ENCODE measurements at places on chromosomes 3 and 15.

DNA sequence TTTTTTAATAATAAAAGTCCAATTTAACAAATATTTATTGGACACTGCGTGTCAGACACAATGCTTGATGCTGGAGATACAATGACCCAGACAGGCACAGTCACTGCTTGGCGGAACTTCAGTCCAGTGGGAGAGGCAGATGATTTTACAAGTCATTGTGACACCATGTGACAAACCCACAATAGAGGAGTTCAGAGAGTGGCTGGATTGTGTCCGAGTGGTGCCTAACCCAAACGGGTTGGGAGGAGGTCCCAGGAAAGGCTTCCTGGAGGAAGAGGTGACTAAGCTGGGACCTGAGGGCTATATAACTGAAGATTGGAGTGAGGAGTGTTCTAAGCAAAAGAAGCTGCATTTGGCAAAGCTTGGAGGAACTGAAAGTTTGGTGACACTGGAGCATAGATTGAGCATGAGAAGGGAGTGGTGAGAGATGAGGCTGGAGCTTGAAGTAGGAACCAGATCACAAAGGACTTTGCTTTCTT is 41.4 kb downstream of the CRTC3 start:
- no peak overlapping the region for H3K27ac ChIP-seq
- no peak for DNase-seq
- no peaks in the 10 kb centered on the region for H3K27me3 ChIP-seq
- H3K4me3 ChIP-seq, result no peak overlapping the region
- no peaks in the 10 kb centered on the region for H3K4me1 ChIP-seq

- peak overlapping the region; percentile 71 for H3K27ac ChIP-seq
- no peak for DNase-seq
- H3K4me3 ChIP-seq, result peak overlapping the region; percentile 44
- no peaks in the 10 kb centered on the region for H3K27me3 ChIP-seq
Measured at GRCh38 chr15:65337436-65338070, 33.1 kb downstream of the RNU5B-1 start.

DNA sequence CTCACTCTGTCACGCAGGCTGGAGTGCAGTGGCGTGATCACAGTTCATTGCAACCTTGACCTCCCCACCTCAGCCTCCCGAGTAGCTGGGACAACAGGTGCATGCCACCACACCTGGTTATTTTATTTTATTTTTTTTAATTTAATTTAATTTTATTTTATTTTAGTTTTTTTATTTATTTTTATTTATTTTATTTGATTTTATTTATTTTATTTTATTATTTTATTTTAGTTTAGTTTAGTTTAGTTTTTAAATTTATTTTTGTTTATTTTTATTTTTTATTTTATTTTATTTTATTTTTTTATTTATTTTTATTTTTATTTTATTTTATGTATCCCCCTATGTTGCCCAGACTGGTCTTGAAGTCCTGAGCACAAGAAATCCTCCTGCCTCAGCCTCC is 202.3 kb upstream of the SLCO3A1 start:
- no peak overlapping the region for H3K27ac ChIP-seq
- H3K27me3 ChIP-seq, result no peaks in the 10 kb centered on the region
- no peaks in the 10 kb centered on the region for H3K36me3 ChIP-seq
- no peak overlapping the region for H3K4me3 ChIP-seq
- DNase-seq, result no peak
- H3K4me1 ChIP-seq, result peaks cover 4% of the 10 kb centered on the region

GRCh38 chr3:64242435-64242834 is 17.2 kb upstream of the PRICKLE2 start:
- no peaks in the 10 kb centered on the region for H3K27me3 ChIP-seq
- H3K27ac ChIP-seq, result no peak overlapping the region
- peaks cover 14% of the 10 kb centered on the region for H3K4me1 ChIP-seq
- H3K4me3 ChIP-seq, result no peak overlapping the region
- H3K36me3 ChIP-seq, result peaks cover 2% of the 10 kb centered on the region
- DNase-seq, result no peak

- H3K4me3 ChIP-seq, result no peak overlapping the region
- H3K27me3 ChIP-seq, result no peaks in the 10 kb centered on the region
- no peaks in the 10 kb centered on the region for H3K4me1 ChIP-seq
- H3K36me3 ChIP-seq, result no peaks in the 10 kb centered on the region
Measured at GRCh38 chr3:164377466-164377865, 700.8 kb downstream of the SI start.

DNA sequence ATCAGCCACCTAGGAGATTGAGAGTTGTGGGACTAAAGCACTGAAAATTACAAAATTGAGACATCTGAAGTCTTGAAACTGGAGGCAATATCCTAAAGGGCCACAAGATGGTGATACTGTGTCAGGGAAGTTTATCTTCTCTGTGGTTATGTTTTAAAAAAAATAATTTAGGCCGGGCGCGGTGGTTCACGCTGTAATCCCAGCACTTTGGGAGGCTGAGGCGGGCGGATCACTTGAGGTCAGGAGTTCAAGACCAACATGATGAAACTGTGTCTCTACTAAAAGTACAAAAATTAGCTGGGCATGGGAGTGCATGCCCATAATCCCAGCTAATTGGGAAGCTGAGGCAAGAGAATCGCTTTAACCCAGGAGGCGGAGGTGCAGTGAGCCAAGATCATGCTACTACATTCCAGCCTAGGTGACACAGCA is 17.9 kb upstream of the NIT2 start:
- DNase-seq, result peak; percentile 31
- H3K36me3 ChIP-seq, result peaks cover 5% of the 10 kb centered on the region
- H3K4me3 ChIP-seq, result no peak overlapping the region
- peaks cover 11% of the 10 kb centered on the region for H3K4me1 ChIP-seq
- H3K27me3 ChIP-seq, result no peaks in the 10 kb centered on the region
- H3K27ac ChIP-seq, result peak overlapping the region; percentile 12

DNA sequence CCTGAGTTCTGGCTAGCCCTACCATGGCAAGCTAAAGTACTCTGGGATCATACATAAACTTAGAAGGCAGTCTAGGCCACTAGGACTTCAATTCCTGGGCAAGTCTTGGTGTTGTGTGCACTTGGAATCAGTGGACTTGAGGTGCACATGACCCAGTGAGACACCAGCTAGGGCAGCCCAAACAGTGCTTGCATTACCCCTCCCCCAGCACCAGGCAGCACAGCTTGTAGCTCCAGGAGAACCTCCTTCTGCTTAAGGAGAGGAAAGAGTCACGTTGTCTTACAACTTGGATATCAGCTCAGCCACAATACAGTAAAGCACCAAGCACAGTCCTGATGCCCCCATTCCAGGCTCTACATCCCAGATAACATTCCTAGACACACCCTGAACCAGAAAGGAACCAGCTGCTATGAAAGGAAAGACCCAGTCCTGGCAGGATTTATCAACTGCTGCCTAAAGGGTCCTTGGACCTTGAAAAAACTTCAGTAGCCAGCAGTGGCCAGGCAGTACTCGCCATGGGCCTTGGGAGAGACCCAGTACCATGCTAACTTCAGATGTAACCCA is 57.2 kb downstream of the MYO9A start:
- no peak overlapping the region for H3K27ac ChIP-seq
- no peak overlapping the region for H3K4me3 ChIP-seq
- no peak for DNase-seq
- H3K36me3 ChIP-seq, result peaks cover 8% of the 10 kb centered on the region
- no peaks in the 10 kb centered on the region for H3K27me3 ChIP-seq
- peaks cover 25% of the 10 kb centered on the region for H3K4me1 ChIP-seq

DNA sequence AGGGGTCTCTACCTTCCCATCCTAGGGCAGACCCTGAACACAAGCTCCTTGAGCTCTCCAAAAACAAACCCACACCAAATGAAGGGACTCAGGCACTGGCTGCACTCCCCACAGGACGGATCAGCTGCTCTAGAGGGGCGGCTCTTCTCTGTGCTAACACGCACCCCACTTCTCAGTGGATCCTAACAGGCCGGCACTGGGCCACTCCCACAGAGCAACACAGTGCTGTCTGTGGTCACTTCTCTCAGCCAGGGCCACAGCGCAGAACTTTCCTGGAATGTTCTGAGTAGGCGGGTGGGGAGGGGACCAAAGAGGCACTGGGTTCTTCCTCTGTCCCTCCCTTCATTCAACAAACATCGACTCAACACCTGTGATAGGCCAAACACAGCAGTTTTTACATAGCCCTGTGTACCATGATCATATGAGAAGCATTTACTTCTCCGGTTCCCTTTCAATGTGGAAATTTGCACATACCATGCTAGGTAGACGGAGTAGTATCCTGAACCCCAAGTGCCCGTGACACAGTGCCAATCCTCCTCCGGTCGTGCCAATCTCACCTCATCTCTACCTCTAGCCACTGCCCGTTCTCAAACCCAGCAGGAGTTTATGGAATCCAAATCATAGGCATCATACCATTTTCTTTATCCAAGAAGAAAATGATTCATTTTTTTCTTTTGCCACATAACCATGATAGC is 98.1 kb downstream of the LRIG1 start:
- H3K27me3 ChIP-seq, result peaks cover 5% of the 10 kb centered on the region
- DNase-seq, result no peak
- peak overlapping the region; percentile 49 for H3K4me3 ChIP-seq

GRCh38 chr3:152236716-152237115 is 32.0 kb upstream of the MBNL1 start:
- DNase-seq, result no peak
- no peak overlapping the region for H3K27ac ChIP-seq
- H3K36me3 ChIP-seq, result no peaks in the 10 kb centered on the region
- H3K4me1 ChIP-seq, result peaks cover 4% of the 10 kb centered on the region
- no peak overlapping the region for H3K4me3 ChIP-seq
- no peaks in the 10 kb centered on the region for H3K27me3 ChIP-seq

- H3K4me1 ChIP-seq, result no peaks in the 10 kb centered on the region
- H3K4me3 ChIP-seq, result no peak overlapping the region
- H3K27ac ChIP-seq, result no peak overlapping the region
- no peaks in the 10 kb centered on the region for H3K27me3 ChIP-seq
- H3K36me3 ChIP-seq, result no peaks in the 10 kb centered on the region
Measured at GRCh38 chr3:191123946-191124345, 75.1 kb upstream of the OSTN start.

GRCh38 chr3:31828007-31828406 is 153.1 kb downstream of the OSBPL10 start:
- H3K4me3 ChIP-seq, result no peak overlapping the region
- no peaks in the 10 kb centered on the region for H3K36me3 ChIP-seq
- H3K27ac ChIP-seq, result no peak overlapping the region
- DNase-seq, result no peak
- H3K4me1 ChIP-seq, result no peaks in the 10 kb centered on the region
- H3K27me3 ChIP-seq, result no peaks in the 10 kb centered on the region

- H3K27ac ChIP-seq, result no peak overlapping the region
- DNase-seq, result no peak
- peaks cover 13% of the 10 kb centered on the region for H3K4me1 ChIP-seq
- peaks cover 13% of the 10 kb centered on the region for H3K36me3 ChIP-seq
Measured at GRCh38 chr15:84638103-84638502, 16.0 kb downstream of the WDR73 start.

GRCh38 chr3:4491855-4492207 is 1.3 kb upstream of the ITPR1 start:
- no peak overlapping the region for H3K27ac ChIP-seq
- no peak for DNase-seq
- peaks cover 81% of the 10 kb centered on the region for H3K27me3 ChIP-seq
- no peaks in the 10 kb centered on the region for H3K36me3 ChIP-seq
- peak overlapping the region; percentile 97 for H3K4me3 ChIP-seq

DNA sequence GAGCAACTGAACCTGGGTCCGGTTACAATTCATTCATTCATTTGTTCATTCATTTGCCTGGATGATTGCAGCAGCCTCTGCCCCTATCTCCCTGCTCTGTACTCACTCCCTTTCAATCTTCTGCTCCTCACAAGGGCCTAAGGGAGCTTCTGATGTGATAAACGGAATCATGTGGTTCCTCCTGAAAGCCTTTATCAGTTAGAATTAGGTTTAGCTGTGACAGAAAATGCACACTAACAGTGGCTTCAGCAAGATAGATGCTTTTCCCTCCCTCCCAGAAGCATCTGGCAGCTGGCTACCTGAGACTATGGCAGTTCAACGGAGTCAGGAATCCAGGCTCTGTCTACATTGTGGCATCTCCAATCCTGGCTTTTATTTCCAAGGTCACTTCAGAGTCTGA is 196.0 kb downstream of the ADAMTS9 start:
- peaks cover 47% of the 10 kb centered on the region for H3K4me1 ChIP-seq
- no peaks in the 10 kb centered on the region for H3K36me3 ChIP-seq
- DNase-seq, result no peak
- H3K4me3 ChIP-seq, result no peak overlapping the region

DNA sequence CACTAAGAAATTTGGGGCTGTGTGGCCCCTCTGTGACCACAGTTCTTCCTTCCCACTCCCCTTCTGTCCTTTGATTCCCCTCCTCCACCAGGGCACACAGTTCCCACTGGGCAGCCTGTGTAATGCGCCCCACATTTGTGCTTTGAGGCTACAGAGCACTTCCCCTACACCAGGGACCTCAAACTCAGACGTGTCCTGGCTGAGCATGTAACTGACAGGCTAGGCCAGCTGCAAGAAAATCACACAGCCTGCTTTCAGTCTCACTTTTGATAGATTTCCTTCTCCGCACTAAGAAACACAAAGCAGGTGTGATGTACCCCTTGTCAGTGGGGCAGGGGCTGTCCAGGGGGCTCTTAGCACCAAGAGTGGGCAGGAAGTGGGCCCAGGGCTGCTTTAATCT is 29.6 kb downstream of the PRKCD start:
- no peak overlapping the region for H3K27ac ChIP-seq
- no peaks in the 10 kb centered on the region for H3K36me3 ChIP-seq
- peaks cover 2% of the 10 kb centered on the region for H3K27me3 ChIP-seq
- H3K4me1 ChIP-seq, result no peaks in the 10 kb centered on the region
- H3K4me3 ChIP-seq, result no peak overlapping the region
- no peak for DNase-seq

GRCh38 chr3:37766797-37767776 is 94.6 kb upstream of the CTDSPL start:
- no peak overlapping the region for H3K4me3 ChIP-seq
- no peak for DNase-seq

GRCh38 chr3:120224237-120224636 is 60.8 kb downstream of the GPR156 start:
- H3K36me3 ChIP-seq, result no peaks in the 10 kb centered on the region
- no peaks in the 10 kb centered on the region for H3K27me3 ChIP-seq
- no peak overlapping the region for H3K4me3 ChIP-seq
- no peak overlapping the region for H3K27ac ChIP-seq
- no peaks in the 10 kb centered on the region for H3K4me1 ChIP-seq

GRCh38 chr15:34729886-34730285 is 24.9 kb downstream of the GJD2 start:
- H3K27ac ChIP-seq, result no peak overlapping the region
- no peak for DNase-seq
- H3K27me3 ChIP-seq, result peaks cover 19% of the 10 kb centered on the region

- H3K27ac ChIP-seq, result no peak overlapping the region
- peaks cover 4% of the 10 kb centered on the region for H3K4me1 ChIP-seq
- no peak overlapping the region for H3K4me3 ChIP-seq
- H3K36me3 ChIP-seq, result no peaks in the 10 kb centered on the region
- DNase-seq, result no peak
Measured at GRCh38 chr3:169085827-169086226, 577.7 kb downstream of the MECOM start.

- no peaks in the 10 kb centered on the region for H3K36me3 ChIP-seq
- no peaks in the 10 kb centered on the region for H3K4me1 ChIP-seq
- no peak for DNase-seq
- H3K27ac ChIP-seq, result no peak overlapping the region
Measured at GRCh38 chr3:126994661-126995245, 11.8 kb downstream of the PLXNA1 start.
